ENCODE measurements at places on chromosomes 16 and 17. TPM values are rescaled to one million over a fixed set of nuclear protein-coding genes. Genes with fewer than 3 reads are reported as not detected.

Gene TEKT1
- total RNA-seq = not detected

Gene SECTM1
- total RNA-seq = 0.28 TPM

Gene TOX3
- 20.2 TPM for total RNA-seq

Gene PDP2
- total RNA-seq = 23.1 TPM

Gene TMC5
- total RNA-seq = 2.3 TPM

Gene HSD11B2
- 35.1 TPM for total RNA-seq

Gene ITGB3
- not detected for total RNA-seq

Gene DPEP3
- 0.68 TPM for total RNA-seq

Gene KRT25
- not detected for total RNA-seq

Gene PIPOX
- total RNA-seq = 30.1 TPM

Gene GNGT2
- 0.42 TPM for total RNA-seq

Gene C1QTNF8
- not detected for total RNA-seq

Gene EPOP
- 6.1 TPM for total RNA-seq

Gene USP10
- total RNA-seq = 205 TPM

Gene NPIPA2
- total RNA-seq = 15.8 TPM

Gene CLDN9
- total RNA-seq = 1.3 TPM

Gene ABCC3
- total RNA-seq = 0.31 TPM

Gene SPECC1
- 68.9 TPM for total RNA-seq

Gene SAMD14
- 4.8 TPM for total RNA-seq

Gene P2RX1
- total RNA-seq = 0.09 TPM

Measured in H9 (cell line).